ENCODE measurements at places on chromosomes 11 and 22. TPM values are rescaled to one million over a fixed set of nuclear protein-coding genes. Genes with fewer than 3 reads are reported as not detected.
A peak's percentile ranks its signal among the peaks of the same experiment; 100 is the strongest.

- DNase-seq = peak; percentile 10
Observed at GRCh38 chr11:1128311-1129142, 29.2 kb upstream of the MUC5AC start.

DNA sequence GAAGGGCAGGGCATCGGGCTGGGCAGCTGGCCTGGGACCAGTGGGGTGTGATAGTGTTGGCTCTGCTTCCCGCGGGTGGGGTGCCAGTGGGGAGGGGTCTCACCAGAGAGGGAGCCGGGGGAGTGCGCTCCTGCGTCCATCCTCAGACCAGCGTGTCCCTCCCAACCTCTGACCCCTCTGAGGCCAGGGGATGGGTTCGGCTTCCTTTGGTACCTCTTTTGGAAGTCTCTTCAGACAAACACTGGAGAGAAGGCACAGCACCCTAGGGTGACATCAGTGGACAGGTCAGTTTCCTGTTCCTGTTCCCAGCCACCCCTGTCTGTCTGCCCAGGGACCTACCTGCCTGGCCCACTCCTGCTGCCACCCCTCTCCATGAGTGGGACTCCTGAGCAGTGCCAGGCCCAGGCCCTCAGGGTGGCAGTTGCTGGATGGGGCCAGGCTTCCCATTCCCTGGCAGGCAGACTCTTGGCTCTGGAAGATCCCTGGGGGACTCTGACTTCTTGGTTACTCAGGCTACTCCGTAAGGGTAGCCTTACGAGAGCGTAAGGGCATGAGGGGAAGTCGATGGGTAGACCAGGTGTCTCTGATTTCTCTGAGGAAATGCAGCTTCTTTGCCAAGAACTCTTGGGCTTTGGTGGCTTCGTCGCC, 2.6 kb downstream of the TAGLN start:
- no peak for DNase-seq

GRCh38 chr11:8794677-8795103, 112.1 kb downstream of the RPL27A start:
- no peak for DNase-seq

The B4GALNT4 gene
- 97.8 TPM for total RNA-seq

The RAC2 gene
- total RNA-seq = 4.9 TPM

DNA sequence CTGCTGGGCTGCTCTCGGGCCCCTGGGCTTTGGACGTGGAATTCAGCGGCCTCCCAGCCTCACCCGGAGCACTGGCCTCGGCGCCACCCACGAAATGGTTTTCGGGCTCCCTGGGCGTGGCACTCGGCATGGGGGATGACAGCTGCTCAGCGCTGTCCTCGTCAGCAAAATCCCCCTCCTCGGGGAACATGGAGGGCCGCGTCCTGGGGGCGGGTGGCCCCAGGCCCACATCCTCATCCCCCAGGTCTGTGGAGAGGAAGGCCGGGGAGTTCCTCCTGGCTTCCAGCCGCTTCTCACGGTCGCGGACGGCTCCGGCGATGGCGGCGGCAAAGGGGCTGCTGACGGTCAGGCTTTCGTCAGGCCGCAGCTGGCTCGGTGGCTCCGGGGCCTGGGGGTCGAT, 88.4 kb downstream of the CTTN start:
- no peak for DNase-seq

GRCh38 chr11:75337195-75337654, 14.2 kb downstream of the ARRB1 start:
- no peak for DNase-seq

DNA sequence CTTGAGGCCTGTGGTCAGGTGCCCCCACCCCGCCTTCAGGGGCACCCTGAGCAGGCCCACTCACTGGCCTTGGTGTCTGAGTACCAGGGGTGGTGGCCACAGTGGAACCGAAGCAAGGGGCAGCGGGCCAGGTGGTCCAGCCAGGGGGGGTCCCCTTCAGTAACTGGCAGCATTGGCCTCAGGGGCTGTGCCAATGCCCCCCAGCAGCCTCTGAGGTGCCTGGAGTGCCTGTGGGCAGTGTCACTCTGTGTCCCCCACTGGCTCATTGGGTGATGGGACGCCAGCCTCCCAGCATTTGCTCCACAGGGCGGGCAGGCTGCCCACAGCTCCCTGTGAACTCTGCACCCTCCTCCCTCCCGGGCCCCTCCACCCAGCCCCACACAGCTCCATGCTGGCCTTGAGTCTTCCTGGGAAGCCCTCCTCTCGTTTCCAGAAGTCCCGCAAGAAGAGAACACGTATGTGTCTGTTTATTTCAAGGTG, 29.5 kb upstream of the CARS1 start:
- DNase-seq = no peak

- DNase-seq = no peak
Observed at GRCh38 chr22:18148293-18148965, 1.5 kb upstream of the USP18 start.

DNA sequence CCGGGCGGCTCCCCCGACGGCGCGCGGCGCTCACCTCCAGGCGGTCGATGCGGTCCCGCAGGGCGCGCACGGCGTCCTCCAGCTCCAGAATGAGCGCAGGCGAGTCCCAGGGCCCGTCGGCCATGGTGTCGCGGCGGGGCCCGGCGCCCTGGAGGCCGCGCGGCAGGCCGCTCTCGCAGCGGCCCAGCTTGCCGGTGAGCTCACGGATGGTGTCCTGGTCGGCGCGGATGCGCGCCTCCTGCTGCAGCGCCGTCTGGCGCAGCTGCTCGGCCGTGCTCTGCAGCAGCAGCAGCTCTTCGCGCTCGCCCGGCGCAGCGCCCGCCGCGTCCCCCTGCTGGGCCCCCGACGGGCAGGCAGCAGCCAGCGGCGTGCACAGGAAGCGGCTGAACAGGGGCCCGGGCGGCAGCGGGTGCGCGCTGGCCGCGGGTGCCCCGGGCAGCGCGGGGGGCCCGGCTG, 599 bp downstream of the NPTXR start:
- peak; percentile 60 for DNase-seq

GRCh38 chr11:103055221-103055890, 36.6 kb downstream of the DCUN1D5 start:
- no peak for DNase-seq

The CYTH4 gene
- 0.11 TPM for total RNA-seq

DNA sequence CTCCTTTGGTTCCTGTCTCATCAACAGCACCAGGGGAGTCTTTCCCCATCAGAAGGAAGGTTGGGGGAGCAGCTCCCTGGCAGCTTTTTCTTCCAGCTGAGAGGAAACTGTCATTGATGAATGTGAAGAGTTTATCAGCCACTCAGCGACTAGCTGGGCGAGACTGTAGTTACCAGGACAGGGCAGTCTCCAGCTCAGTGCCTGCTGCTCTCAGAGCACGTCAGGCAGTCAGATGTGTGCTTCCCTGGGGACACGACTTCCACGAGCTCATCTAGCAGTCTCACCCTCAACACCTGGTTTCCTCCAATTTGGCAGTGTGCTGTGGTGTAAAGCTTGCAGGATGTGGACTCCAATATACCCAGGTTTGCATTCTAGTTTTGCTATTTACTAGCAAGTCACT, 12.5 kb upstream of the C1QTNF4 start:
- DNase-seq = no peak

The OR5F1 gene
- total RNA-seq = not detected

DNA sequence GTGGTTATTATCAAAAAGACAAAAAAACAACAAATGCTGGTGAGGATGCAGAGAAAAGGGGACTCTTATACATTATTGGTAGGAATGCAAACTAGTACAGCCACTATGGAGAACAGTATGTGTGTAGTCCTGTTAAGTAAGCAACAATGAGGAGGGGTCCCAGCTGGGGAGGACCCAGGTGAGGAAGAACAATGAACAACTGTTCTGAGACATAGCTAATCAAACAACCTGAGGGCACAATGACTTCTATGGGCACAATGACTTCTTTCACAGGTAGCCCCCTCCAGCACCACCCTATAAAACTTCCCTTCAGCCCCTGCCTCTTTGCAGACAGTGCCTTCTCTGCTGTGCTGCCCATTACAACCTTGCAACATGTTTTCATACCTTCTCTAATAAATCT, 5.6 kb downstream of the JAML start:
- no peak for DNase-seq

The DLG2 gene
- total RNA-seq = 17.5 TPM

The POGLUT3 gene
- 16.0 TPM for total RNA-seq

The ADM2 gene
- 10.9 TPM for total RNA-seq

GRCh38 chr11:120938260-120938659, 85.6 kb upstream of the TBCEL start:
- DNase-seq = no peak

GRCh38 chr11:111707039-111707690, 59.0 kb downstream of the PPP2R1B start:
- no peak for DNase-seq

- DNase-seq = no peak
Observed at GRCh38 chr11:121907379-121907778, 208.6 kb downstream of the BLID start.

The INPP5J gene
- 7.7 TPM for total RNA-seq

DNA sequence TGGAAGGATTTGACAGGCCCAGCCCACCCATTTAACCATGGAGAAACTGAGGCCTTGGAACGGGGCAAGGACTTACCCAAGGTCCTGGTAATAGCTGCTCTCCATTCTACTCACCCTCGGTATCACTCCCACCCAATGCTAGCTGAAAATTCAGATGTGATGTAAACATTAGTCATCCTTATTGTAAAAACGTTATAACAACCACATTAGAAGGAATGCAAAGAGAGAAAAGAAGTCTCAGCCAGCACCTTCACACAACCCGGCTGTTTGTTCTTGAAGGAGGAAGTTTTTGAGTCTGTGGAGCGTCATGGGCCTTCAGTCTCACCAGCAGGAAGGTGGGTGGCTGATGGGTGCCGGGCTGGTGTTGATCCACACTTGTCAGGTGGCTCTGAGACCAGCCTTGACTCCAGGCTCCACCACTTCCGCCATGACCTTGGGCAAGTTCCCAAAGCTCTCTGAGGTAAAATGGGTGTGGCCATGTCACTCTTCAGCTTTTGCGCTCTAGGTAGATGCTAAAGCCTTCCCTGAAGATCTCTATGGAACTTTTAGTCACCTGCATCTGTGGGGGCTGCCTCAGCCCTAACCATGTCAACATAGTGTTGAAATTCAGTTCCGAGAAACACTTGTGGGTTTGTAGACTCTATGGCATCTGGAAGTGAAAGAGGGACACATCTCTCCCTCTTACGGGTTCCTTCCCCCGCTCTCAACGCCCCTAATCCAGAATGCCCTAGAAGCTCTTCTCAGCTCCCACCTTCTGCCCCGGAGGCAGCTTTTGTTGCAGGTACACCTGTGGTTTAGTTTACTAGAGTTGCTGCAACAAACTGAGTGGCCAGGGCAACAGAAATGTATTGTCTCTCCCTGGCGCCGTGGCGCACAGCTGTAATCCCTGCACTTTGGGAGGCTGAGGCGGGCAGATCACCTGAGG, 14.8 kb downstream of the CD6 start:
- DNase-seq = no peak
